ENCODE measurements at places on chromosomes 5 and 9. TPM values are rescaled to one million over a fixed set of nuclear protein-coding genes. Genes with fewer than 3 reads are reported as not detected.

The TRIO gene
- 92.6 TPM for total RNA-seq

The EGFL7 gene
- 38.6 TPM for total RNA-seq

The CCL27 gene
- total RNA-seq, result 0.33 TPM

The TNIP1 gene
- total RNA-seq, result 142 TPM

All from A549 treated with AZD2906 at 1 μM for 4 hours (cell line).